ENCODE measurements at places on chromosomes 11 and 22.
A peak's percentile ranks its signal among the peaks of the same experiment; 100 is the strongest.

GRCh38 chr11:131686836-131687235 is 316.4 kb downstream of the NTM start:
- DNase-seq: no peak
- no peaks in the 10 kb centered on the region for H3K36me3 ChIP-seq
- no peak overlapping the region for H3K4me3 ChIP-seq
- H3K27ac ChIP-seq: no peak overlapping the region

GRCh38 chr11:4887591-4887990 is 5.9 kb downstream of the OR51T1 start:
- no peaks in the 10 kb centered on the region for H3K4me1 ChIP-seq
- no peak overlapping the region for H3K27ac ChIP-seq
- no peak overlapping the region for H3K4me3 ChIP-seq
- no peaks in the 10 kb centered on the region for H3K36me3 ChIP-seq
- H3K27me3 ChIP-seq: no peaks in the 10 kb centered on the region

DNA sequence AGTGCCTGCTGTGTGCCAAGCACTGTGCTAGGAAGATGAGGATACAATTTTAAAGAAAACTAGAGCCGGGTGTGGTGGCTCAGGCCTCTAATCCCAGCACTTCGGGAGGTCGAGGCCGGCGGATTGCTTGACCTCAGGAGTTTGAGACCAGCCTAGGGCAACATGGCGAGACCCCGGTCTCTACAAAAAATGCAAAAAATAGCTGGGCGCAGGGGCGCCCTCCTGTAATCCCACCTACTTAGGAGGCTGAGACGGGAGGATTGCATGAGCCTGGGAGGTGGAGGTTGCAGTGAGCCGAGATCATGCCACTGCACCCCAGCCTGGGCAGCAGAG is 8.3 kb downstream of the TPBGL start:
- no peak for DNase-seq
- no peak overlapping the region for H3K27ac ChIP-seq
- H3K4me3 ChIP-seq: no peak overlapping the region
- no peaks in the 10 kb centered on the region for H3K4me1 ChIP-seq

DNA sequence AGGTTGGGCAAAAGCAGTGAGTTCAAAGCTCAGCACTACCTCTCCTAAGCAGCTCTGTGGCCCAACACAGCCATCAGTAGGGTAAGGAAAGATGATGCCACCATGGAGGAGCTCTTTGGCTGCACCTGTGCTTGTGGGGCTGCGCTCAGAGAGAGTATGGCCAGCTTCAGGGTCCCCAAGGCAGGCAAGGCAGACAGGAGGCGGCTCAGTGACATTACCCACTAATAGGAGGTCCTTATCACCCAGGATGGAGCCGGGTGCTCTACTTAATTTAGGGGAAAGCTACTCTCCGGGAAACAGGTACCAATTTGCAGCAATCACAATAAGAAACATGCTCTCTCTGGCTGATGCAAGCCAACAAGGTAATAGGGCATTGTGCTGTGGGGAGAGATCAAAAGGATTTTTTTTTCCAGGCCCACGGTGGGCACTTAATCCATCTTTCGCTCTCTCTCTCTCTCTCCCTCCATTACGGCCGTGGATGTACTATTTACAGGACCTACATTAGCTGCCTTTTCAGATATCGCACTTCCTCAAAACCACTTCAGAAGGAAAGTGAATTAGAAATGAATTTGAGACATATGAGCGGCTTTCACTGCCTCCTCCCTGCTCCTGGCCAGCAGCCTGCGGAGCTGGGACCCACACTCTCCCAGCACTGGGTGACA is 446.3 kb downstream of the SOX6 start:
- H3K4me1 ChIP-seq: no peaks in the 10 kb centered on the region
- H3K4me3 ChIP-seq: no peak overlapping the region
- peaks cover 3% of the 10 kb centered on the region for H3K27me3 ChIP-seq
- H3K36me3 ChIP-seq: 0 out of 2 replicates have a peak, but pooled peaks cover 5% of the 10 kb centered on the region

DNA sequence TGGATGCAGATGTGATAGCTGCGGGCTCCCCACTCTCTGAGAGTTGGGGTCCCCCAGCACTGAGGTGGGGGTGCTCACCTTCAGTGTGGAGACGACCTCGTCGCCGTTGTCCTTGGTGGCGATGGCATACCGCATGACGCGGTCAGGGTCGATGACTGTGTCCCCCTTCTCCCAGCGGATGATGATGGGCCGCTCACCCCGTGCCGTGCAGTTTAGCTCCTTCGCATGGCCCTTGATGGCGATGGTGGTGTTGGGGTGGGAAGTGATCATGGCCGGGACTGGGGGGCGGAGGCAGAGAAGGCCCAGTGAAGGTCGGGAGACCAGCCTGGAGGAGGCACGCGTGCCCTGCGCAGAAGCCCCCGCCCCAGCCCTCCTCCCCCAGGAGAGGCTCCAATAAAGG is 154.2 kb downstream of the CEP164 start:
- H3K4me3 ChIP-seq: no peak overlapping the region
- H3K27me3 ChIP-seq: peaks cover 27% of the 10 kb centered on the region
- DNase-seq: no peak
- no peaks in the 10 kb centered on the region for H3K36me3 ChIP-seq
- no peaks in the 10 kb centered on the region for H3K4me1 ChIP-seq

GRCh38 chr11:112255067-112255720 is 5.5 kb downstream of the PLET1 start:
- H3K27ac ChIP-seq: no peak overlapping the region
- peaks cover 1% of the 10 kb centered on the region for H3K27me3 ChIP-seq
- peaks cover 4% of the 10 kb centered on the region for H3K4me1 ChIP-seq
- no peak overlapping the region for H3K4me3 ChIP-seq
- H3K36me3 ChIP-seq: no peaks in the 10 kb centered on the region

- DNase-seq: no peak
- no peaks in the 10 kb centered on the region for H3K4me1 ChIP-seq
- H3K27ac ChIP-seq: no peak overlapping the region
- H3K27me3 ChIP-seq: peaks cover 16% of the 10 kb centered on the region
- no peaks in the 10 kb centered on the region for H3K36me3 ChIP-seq
Measured at GRCh38 chr11:129680907-129681306, 134.7 kb upstream of the TMEM45B start.

GRCh38 chr11:23318670-23319069 is 458.4 kb upstream of the CCDC179 start:
- no peak overlapping the region for H3K27ac ChIP-seq
- no peak overlapping the region for H3K4me3 ChIP-seq
- peaks cover 19% of the 10 kb centered on the region for H3K4me1 ChIP-seq
- no peak for DNase-seq
- peaks cover 27% of the 10 kb centered on the region for H3K36me3 ChIP-seq
- H3K27me3 ChIP-seq: no peaks in the 10 kb centered on the region

DNA sequence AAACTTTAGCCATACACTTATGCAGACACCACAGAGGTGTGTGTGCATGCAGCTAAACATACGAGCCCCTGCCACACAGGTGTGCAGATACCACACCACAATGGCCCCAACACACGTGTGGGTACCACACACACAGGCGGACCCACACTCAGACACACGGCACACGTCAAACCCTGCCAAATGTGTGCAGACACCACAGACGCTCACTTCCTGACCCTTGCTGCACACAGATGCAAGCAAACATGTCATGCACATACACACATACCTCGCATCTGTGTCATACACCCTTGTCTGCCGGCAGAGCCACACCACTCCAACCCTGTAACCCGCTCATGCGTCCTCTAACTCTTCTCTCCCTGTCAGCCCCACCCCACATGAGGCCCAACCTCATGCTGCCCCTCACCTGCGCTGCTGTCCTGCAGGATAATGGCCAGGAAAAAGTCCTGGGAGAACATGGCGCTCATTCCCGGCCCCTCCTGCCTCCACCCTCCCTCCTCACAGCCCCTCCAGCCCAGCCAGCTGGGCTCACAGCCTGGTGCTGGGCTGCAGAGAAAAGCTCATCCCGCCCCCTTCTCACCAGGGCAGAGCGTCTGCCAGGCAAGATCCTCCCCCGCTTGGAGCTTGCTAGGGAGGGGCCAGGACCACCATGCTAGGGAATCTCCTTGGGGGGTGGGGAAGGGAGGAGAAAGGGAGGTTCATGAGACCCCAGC is 14.2 kb downstream of the SMPD1 start:
- peaks cover 16% of the 10 kb centered on the region for H3K4me1 ChIP-seq
- 0 out of 2 replicates have a peak, but pooled peaks cover 1% of the 10 kb centered on the region for H3K36me3 ChIP-seq
- H3K27ac ChIP-seq: no peak overlapping the region
- no peak overlapping the region for H3K4me3 ChIP-seq
- DNase-seq: peak; percentile 23
- no peaks in the 10 kb centered on the region for H3K27me3 ChIP-seq

DNA sequence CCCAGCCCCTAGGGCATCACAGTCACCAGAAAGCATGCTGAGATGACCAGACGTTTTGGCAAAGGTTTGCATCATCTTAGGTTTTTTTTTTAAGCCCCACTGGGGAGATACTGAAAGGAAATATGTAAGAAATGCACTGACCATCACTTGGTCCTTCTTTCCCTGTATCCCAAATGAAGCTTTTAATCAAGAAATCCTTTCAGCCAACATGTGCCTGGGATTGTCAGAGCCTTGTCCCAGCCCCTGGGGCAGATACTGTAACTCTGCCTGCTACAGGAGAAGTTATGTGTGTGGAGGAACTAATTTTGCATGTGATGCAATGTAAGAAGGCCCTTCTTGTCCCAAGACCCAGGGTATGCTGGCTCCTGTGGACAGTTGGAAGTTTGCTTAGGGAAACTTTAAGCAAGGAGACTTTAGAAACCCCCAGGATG is 65.6 kb downstream of the PPFIBP2 start:
- H3K4me1 ChIP-seq: peaks cover 73% of the 10 kb centered on the region
- no peaks in the 10 kb centered on the region for H3K27me3 ChIP-seq
- H3K36me3 ChIP-seq: no peaks in the 10 kb centered on the region
- DNase-seq: peak; percentile 53

GRCh38 chr11:83702796-83703195 is 416.6 kb upstream of the CCDC90B start:
- no peak overlapping the region for H3K27ac ChIP-seq
- DNase-seq: no peak
- H3K4me1 ChIP-seq: no peaks in the 10 kb centered on the region
- H3K36me3 ChIP-seq: no peaks in the 10 kb centered on the region
- no peak overlapping the region for H3K4me3 ChIP-seq

DNA sequence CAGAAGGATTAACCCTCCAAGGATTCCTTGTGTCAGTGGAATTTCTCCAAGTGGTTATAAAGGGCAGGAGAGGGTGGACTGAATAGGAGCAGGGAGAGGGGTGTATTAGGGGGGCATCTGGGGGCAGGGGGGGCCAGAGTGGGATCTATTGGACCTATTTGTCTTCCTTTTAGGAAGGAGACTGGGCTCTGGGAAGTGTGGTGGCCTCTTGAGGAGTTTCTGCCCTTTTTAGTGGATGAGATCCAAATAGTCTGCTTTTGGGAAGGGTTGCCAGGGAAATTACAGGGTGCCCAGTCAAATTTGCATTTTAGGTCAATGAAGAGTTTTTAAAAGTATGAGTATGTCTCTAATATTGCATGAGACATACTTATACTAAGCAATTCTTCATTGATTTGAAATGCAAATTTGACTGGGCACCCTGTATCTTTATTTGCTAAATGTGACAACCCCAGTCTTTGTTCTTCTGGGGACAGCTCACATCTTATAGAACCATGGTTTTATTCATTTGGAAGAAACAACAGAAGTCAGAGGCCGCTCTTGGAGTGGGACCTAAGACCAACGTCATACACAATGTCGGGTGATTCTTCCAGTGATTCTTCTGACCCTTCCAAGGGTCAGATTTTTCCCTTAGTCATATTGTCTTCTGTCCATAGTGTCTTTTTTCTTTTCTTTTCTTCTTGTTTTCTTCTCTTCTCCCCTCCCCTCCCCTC is 429 bp upstream of the SLC22A6 start:
- H3K27me3 ChIP-seq: peaks cover 12% of the 10 kb centered on the region
- no peak overlapping the region for H3K4me3 ChIP-seq
- H3K36me3 ChIP-seq: no peaks in the 10 kb centered on the region
- no peak overlapping the region for H3K27ac ChIP-seq
- H3K4me1 ChIP-seq: no peaks in the 10 kb centered on the region
- no peak for DNase-seq

All from HFFc6 (cell line).